ENCODE measurements at places on chromosomes 16 and 17.

DNA sequence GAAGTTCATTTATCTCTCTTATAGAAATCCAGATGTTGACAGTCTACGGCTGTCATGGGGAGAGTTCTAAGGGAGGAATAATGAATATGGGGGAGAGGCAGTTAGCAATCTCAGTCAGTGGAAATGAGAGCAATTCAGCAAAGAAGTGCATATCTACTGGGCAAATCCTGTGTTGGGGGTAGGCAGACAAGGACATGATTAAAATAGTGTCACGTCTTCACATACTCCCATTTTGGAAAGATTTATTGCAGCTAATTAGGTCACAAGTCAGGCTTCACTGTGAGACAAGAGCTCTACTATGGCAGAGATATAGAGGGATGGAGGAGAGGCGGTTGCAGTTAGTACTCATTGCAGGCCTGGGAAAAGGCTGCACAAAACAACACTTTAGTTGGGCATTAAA, 29.8 kb downstream of the LRRC36 start:
- no peak for DNase-seq

GRCh38 chr16:67822511-67822910, 15.8 kb downstream of the TSNAXIP1 start:
- peak; percentile 37 for DNase-seq

- no peak for DNase-seq
These were observed 39.3 kb downstream of the CHD9 start for GRCh38 chr16:53094013-53094630.

- no peak for DNase-seq
These were observed 3.3 kb upstream of the MRM1 start for GRCh38 chr17:36597866-36598777.

GRCh38 chr16:75745823-75746222, 19.5 kb upstream of the CPHXL start:
- no peak for DNase-seq

DNA sequence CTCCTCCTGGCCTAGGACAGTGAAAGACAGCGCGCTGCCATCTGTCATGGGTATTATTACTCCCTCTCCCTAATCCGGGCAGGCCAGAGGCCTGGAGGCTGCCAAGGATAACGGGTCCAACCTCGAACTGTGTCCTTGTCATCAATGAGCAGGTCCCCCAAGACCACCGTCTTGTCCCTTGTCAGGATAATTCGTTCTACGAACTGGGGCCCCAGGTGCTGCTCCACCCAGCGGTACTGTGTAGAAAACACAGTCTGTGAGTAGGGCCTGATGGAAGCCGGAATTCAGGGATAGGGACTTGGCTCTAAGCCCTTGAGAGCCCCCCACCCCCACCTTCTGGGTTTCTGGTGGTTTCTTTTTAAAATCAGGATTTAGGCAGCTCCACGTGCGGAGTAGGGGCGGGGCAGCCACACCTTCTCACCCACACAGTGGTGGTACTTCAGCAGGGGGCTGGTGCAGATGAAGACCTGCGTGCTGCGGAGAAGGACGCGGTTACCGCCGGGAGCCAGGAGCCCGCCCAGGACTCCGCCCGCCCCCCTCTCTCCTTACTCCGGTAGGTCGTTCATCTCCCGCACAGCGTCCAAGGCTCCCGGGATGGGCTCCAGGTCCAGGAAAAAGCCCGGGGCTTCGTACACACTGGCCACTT, 787 bp downstream of the NT5C start:
- peak; percentile 84 for DNase-seq

DNA sequence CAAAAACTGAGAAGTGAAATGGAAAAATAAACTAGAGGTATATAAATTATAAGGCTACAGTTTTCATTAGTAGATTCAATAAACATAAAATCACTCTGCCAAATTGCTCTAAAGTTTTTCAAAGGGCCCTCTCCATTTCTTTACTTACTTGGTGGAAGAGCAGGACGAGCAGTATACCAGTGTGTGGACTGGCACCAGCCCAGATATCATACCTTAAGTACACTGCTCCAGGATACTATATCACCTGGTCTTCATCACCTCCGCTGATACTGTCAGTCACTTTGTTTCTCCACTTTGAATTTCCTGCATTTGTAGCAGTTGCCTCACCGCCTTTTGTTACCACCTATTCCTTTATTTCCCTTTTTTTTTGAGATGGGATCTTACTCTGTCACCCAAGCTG, 37.6 kb downstream of the MAP3K3 start:
- no peak for DNase-seq

GRCh38 chr17:63622574-63623390, 565 bp downstream of the MAP3K3 start:
- DNase-seq: peak; percentile 67

Measured in SK-N-DZ (cell line).